ENCODE measurements at places on chromosomes 2 and 18.

DNA sequence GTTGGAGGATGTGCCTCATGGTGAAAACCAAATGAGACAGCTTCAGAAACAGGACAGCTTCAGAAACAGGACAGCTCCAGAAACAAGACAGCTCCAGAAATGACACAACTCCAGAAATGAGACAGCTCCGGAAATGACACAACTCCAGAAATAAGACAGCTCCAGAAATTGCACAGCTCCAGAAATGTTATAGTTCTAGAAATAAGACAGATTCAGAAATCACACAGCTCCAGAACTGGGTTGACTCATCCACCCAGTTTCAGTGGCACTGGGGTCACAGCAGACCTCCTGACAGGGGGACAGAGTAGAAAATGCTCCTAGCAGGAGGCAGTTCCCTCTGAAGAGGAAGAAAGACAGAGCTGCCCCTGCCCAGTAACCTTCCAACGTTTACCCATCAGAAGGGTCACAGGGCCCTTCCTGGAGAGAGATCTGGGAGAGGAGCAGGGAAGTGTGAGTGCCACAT, 26.9 kb upstream of the COL6A3 start:
- DNase-seq, result no peak

- DNase-seq, result peak; percentile 16
Observed at GRCh38 chr2:76953733-76954347, 568.3 kb downstream of the LRRTM4 start.

- no peak for DNase-seq
Observed at GRCh38 chr2:130975729-130976128, 117.5 kb downstream of the FAM168B start.

GRCh38 chr2:105584435-105585010, 160.2 kb upstream of the NCK2 start:
- DNase-seq, result no peak

- no peak for DNase-seq
Observed at GRCh38 chr2:226977775-226978190, 141.9 kb downstream of the RHBDD1 start.

DNA sequence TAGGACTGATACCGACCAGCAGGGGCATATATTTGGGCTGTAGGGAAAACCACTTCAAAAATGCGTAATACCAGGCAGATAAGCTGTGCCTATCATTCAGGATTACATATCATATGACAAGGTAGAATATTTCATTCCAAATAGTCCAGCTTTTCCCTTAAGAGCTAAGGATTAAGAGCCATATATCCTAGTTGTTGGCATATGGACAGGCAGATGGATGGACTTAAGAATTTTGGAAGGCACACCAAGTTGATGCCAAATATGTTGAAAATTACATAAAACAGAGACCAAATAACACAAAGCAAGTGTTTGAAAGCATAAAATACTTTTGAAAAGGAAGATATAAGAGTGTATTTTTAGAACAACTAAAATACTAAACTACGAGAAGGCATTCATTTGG, 52.1 kb downstream of the LRRTM4 start:
- DNase-seq, result no peak

DNA sequence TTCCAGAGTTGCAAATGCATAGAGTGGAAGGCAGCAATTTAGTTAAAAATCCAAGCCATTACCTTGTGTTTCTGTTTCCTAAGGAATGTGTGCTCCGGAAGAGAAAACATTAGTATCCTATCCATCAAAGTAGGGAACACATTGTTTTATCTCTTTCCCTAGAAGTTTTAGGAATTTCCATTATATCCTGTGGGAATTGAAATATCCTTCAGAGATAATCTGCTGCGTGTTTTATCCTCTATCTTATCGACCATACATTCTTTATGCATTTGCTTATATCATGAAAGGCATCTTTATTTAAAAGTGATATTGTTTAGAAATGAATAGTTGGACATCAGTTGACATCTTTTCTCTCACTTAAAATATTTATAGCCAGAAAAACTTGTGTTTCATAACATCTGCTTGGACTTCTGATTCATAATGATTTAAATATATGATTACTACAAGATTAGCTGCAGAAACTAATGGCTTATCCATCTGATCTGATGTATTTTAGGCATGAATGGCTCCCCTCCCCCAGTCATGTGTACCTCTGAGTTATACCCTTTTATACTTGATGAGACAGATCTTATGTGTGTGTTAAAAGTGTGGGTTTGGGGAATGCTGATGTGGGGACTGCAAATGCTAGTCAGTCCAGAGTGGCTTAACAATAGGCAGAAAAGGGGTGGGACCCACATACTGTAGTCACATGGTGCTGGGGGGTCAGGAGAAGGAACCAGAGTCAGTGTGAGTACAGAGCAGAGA, 136.2 kb upstream of the ARHGAP28 start:
- DNase-seq, result no peak

DNA sequence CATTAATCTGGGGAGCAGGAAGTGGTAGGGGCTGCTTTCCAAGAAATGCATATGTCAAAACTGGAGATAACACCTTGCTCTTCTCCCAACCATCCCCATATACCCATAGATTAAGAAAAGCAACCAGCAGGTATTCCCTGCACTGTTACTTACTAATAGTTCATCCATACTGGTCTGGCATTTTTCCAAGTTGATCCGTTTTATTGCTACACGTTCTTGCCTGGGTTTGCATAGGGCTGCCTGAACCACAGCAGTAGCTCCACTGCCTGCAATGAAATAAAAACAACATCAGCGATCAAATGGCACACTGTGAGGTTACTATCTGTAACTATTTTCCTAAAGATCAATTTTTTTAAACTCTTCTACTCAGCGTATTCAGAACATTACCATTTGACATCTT, 65.6 kb downstream of the STK39 start:
- DNase-seq, result no peak

- no peak for DNase-seq
Observed at GRCh38 chr2:61658841-61659780, 121.0 kb upstream of the XPO1 start.

DNA sequence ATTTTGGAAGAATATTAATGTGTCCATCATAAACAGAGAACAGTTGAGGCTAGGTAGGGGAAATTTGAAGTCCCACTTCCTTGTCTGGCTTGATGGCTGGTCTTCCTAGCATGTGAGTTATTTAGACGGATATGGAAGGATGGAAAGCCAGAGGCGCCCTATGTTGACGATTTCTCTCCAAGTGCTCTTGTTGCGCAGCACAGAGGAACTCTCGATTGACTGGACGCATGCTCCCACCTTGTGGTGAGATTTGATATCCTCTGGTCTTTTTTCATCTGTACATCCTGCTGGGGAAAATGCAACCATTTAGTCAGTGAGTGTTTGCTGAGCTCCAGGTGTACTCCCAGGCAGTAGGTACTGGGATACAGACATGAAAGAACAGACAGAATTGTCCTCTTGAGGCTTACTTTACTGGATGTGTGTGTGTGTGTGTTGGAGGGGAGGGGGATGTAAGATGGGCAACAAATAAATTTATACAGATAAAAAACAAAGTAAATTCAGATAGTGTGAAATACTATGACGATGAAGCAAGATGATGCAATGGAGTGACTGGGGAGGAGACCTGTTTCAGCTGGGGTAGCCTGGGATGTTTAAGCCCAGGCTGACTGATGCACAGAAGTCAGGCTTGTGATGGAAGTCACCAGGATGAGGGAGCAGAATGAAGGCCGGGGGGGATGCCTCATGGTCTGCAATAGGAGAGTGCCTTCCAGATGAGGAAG, 137.2 kb downstream of the TRIM43 start:
- peak; percentile 65 for DNase-seq

All from substantia nigra (tissue), 51 donors.